Tibial nerve (tissue), 4 donors: ENCODE measurements at places on chromosomes 1 and 21. TPM values are rescaled to one million over a fixed set of nuclear protein-coding genes. Genes with fewer than 3 reads are reported as not detected.

DNA sequence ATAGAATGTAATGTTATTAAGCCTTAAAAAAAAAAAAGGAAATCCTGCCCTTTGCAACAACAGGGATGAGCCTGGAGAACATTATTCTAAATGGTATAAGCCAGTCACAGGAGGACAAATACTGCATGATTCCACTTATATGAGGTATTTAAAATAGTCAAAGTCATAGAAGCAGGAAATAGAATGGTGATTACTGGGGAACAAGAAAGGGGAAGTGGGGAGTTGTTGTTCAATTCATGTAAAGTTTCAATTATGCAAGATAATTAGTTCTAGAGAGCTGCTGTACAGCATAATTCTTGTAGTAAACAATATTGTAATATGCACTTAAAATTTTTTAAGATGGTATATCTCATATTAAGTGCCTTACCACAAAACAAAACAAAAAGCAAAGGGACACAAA is 13.2 kb downstream of the FCER1A start:
- H3K27me3 ChIP-seq, result no peaks in the 10 kb centered on the region
- H3K4me1 ChIP-seq, result no peaks in the 10 kb centered on the region
- no peak for DNase-seq
- H3K36me3 ChIP-seq, result no peaks in the 10 kb centered on the region

The TENT5C gene
- total RNA-seq, result 0.60 TPM

- H3K4me3 ChIP-seq, result no peak overlapping the region
- no peak overlapping the region for H3K27ac ChIP-seq
- no peak for DNase-seq
- no peaks in the 10 kb centered on the region for H3K4me1 ChIP-seq
These were observed 110.4 kb downstream of the PPIAL4G start for GRCh38 chr1:148372731-148373130.

GRCh38 chr1:92483610-92484471 is 2.9 kb downstream of the GFI1 start:
- no peak overlapping the region for H3K27ac ChIP-seq
- H3K27me3 ChIP-seq, result peaks cover 97% of the 10 kb centered on the region
- H3K4me1 ChIP-seq, result peaks cover 70% of the 10 kb centered on the region
- H3K4me3 ChIP-seq, result peak overlapping the region; percentile 54
- DNase-seq, result no peak
- no peaks in the 10 kb centered on the region for H3K36me3 ChIP-seq

The ADORA3 gene
- 9.2 TPM for total RNA-seq

The KCNA2 gene
- total RNA-seq, result 16.7 TPM
